AG04450 (cell line): ENCODE measurements at places on chromosomes 1 and 21.

DNA sequence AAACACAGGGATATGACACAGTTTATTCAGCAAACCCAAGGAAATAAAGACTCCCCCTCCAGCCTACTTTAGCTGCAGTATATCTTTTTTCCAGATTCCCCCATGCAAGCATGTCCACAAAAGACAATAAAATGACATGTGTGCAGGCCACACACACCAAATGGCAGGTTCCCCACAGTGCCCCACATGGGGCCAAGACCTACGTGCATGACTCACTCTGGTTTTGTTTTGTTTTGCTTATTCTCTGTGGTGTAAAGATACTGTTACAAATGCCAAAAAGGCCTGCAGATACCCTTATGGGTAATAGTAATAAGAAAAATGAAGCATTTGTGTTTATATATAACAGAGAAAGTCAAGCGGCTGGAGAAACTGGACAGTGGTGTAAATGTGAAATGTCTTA lies 71.6 kb downstream of the RD3 start:
- no peak for DNase-seq

- no peak for DNase-seq
These were observed 56.2 kb downstream of the COL24A1 start for GRCh38 chr1:86100401-86100800.

DNA sequence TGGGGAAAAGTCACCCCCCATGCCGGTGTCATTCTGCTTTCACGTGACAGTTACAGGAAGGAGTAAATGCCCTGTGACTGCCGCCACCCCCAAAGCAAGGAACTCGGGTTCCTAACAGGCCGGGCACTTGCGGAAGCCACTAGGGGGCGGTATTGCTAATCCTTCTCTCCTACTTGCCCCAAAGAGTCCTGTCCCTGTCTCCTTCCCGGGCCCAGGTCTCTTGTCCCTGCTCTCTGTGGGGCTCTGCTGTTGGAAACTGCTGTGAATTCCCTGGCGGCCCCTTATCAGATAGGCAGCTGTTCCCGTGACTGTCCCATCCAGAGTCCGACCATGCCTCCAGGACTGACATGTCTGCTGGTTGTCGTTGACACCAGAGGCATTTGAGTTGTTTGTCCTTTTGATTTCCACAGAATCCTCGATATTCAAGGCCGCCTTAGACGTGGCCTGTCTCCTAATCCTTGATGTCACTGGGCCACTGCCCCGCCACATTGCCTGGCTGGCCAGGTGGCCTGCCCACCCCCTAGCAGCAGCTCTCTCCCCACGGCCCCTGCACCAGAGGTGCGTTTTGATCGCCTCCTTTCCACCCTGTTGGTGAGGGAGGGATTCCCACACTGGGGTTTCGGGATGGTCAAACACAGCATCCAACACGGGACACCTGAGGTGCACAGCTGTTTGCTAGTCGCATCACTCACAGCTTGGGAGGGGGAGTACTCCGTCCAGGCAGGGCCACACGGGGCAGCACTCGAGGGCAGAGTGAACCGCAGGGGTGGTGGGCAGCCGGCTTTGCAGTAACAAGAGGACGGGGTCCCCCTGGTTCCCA lies 37.3 kb downstream of the CHAF1B start:
- peak; percentile 21 for DNase-seq

DNA sequence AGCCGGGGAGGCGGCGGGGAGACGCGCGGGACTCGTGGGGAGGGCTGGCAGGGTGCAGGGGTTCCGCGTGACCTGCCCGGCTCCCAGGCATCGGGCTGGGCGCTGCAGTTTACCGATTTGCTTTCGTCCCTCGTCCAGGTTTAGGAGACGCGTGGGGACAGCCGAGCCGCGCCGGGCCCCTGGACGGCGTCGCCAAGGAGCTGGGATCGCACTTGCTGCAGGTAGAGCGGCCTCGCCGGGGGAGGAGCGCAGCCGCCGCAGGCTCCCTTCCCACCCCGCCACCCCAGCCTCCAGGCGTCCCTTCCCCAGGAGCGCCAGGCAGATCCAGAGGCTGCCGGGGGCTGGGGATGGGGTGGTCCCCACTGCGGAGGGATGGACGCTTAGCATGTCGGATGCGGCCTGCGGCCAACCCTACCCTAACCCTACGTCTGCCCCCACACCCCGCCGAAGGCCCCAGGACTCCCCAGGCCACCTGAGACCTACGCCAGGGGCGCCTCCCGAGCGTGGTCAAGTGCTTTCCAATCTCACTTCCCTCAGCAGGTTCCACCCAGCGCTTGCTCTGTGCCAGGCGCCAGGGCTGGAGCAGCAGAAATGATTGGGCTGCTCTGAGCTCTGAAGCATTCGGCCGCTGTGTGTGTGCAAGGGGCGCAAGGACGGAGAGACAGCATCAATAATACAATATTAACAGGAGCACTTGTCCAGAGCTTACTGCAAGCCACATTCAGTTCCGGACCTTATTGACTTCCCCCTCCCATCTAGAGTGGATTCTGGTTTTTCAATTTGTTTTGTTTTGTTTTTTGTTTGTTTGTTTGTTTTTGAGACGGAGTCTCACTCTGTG lies 10.3 kb downstream of the SIM2 start:
- no peak for DNase-seq

DNA sequence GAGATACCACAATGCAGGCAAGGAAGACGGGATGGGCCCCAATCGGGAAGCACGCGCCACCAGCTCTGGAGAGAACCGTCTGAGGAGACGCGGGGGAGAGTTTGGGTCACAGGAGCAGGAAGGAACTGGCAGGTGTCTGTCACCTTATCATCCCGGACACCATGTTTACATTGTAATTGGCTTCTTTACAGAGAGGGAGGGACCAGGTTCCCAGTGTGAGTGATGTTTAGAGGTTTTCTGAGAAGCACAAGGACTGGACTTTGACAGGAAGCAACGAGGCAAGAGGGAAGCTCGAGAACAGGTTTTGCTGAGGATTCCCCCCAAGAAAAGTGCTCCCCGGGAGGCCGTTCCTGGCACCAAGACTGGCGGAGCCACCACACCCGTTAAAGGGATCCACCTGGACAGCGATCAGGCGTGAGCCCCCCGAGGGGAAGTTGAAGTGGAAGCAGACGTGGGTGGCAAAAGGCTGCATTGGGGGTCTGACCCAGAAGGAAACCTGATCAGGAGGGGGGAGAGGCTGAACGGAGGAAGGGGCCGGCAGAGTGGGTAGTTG lies 957 bp downstream of the EPS15 start:
- DNase-seq, result no peak

GRCh38 chr1:219826290-219826689 lies 102.1 kb downstream of the SLC30A10 start:
- DNase-seq, result no peak

GRCh38 chr1:2566101-2567045 lies 10.2 kb downstream of the TNFRSF14 start:
- no peak for DNase-seq

GRCh38 chr1:161727256-161727924 lies 6.0 kb downstream of the FCRLB start:
- DNase-seq, result peak; percentile 74

DNA sequence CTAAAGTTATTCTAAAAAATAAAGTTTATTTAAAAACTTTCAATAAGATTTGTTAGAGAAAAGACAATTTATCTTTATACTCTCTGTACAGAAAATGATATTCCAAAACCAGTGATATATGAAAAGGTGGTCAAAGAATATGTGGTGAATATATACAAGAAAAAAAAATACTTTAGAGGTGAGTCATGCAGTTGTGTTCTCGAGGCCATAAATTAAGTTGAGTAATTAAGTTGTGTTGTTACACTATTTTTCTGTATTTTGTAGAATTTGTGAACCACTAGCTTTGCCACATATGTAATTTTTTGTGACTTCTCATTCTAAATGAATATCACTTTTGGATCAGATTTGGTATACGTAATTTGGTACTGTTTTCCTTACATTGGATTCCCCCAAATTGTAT lies 23.6 kb upstream of the DUSP10 start:
- DNase-seq, result no peak

DNA sequence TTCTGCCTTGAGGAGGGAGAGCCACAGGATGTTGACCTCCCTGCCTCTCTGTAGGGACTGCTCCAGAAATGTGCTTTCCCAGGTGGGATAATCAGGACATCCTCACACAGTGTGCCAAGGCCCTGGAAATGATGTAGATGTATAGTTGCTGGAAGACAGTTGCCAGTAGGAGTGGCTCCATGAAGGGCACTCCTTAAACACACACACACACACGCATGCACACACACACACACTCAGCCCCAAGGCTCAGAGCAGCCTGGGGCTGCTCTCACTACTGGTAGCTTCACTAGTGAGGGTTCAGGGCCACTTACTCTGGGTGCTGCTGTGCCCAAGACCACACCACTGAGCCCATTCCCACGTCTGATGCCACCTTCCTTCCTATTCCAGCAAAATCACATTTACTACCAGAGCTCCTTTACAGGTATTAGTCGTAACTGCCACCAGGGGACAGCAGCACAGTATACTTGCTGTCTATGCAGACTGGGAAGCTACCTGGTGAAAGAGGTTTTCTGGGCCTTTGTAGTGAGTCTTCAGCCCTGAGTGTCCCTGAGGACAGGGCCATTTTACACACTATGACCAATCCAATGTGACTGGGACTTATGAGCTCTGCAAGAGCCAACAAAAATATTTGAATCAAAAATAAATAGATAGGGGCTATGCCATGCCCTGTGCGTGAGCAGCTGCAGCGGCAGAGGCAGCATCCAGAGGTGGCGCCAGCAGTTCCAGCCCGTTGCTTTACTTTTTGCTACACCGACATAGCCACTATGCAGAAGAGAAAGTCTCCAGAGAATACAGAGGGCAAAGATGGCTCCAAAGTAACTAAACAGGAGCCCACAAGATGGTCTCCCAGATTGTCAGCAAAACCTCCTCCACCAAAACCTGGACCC lies 15.0 kb downstream of the CRNN start:
- no peak for DNase-seq

DNA sequence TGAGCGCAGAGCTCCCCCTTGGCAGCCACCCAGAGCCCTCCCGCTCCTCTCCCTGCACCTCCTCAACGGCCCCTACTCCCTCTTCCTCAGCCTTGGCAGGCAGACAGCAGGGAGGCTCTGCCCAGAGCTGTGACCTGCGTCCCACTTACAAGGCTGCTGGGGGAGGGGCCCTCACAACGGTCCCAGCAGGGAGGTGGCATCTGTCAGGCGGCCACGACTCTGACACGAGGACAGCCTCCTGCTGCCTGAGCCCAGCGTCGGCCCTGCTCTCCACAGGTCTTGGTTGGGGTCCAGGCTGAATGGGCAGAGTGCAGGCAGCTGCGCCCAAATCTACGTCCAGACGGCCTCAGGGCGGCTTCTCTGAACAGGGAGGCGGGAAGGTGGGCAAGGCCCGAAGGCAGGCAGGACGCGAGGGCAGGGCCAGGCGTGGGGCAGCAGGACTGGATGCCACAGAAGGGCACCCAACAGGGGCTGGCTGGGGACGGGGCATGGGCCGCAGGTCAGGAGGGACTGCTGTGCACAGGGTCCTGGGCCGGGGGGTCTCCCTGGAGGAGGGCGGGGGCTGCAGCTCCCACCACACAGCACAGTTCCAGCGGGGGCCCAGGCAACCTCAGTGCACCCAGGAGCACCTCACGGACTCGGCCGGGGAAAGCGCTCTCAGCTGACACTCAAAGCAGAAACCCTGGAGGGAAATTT lies 7.5 kb downstream of the SLC19A1 start:
- DNase-seq, result no peak

DNA sequence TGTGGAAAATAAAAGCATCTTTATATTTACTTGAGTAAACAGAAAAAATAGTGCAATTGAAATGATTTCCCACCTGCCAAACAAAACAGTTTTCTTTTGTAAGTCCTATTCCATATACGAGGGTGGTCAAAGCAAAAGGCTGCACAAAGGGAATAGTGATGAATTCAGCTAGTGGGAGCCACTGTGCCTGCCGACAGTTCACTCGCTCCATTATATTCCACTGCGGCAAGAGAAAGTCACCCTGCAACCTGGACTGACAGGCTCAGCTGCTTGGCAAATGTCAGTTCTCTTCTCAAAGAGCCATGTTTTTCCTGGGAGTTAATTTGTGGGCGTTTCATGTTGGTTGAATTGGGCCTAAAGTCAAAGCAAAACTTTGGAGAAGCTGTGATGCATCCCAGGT lies 145.4 kb downstream of the LMO4 start:
- no peak for DNase-seq

- DNase-seq, result no peak
These were observed 62.8 kb downstream of the OVGP1 start for GRCh38 chr1:111364690-111365089.

GRCh38 chr21:33820230-33820770 lies 95.3 kb downstream of the ATP5PO start:
- no peak for DNase-seq

GRCh38 chr1:31043631-31044030 lies 21.9 kb downstream of the PUM1 start:
- no peak for DNase-seq

DNA sequence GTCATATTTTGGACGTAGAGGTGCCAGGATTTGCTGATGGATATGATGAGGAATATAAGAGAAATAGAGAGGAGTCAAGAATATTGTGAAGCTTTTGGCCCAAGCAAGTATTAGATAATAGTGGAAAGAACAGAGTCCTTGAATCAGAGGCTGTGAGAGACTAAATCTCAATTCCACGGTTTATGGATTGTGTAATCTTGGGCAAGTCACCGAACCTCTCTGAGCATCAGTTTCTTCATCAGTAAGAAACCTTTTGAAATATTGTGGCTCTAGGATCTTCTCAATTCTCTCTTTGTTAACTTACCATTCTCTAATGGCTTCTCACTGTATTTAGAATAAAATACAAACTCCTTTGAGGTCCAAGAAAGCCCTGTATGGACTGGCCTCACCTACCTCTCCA lies 77.6 kb downstream of the RPS6KA1 start:
- no peak for DNase-seq

DNA sequence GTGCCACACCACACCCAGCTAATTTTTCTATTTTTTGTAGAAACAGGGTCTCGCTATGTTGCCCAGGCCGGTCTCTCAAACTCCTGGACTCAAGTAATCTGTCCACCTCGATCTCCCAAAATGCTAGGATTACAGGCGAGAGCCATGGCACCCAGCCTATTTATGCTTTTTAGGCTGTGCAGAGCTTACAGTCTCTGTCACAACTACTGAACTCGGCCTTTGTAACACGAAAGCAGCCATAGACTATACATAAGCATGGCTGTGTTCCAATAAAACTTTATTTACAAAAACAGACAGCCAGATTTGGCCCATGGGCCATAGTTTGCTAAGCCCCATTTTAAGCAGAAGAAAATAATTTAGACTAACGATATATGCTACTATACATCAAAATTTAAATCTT lies 54.4 kb downstream of the NID1 start:
- DNase-seq, result no peak

GRCh38 chr21:14533499-14534428 lies 12.4 kb downstream of the SAMSN1 start:
- no peak for DNase-seq

DNA sequence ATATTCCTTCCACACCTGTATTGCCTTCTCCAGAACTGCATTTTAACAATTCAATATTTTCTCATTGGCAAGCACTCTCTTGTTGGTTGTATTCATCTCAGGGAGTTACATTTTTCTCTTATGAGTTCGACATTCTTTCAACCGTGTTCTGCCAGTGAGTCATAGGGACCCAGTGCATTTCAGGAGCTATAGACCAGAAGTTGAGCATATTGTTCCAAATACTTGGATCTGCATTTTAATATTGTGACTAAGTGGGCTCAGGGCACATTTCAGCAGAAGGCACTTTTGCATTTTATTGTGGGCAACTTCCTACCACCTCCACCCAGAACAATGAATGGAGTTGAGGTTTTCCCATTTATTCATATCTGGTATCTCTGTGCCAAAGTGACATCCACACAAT lies 132.8 kb downstream of the TNFSF18 start:
- DNase-seq, result peak; percentile 87

GRCh38 chr21:16194788-16195537 lies 465.2 kb downstream of the USP25 start:
- DNase-seq, result no peak
